WTC11 (cell line): ENCODE measurements at places on chromosomes 13 and 19. TPM values are rescaled to one million over a fixed set of nuclear protein-coding genes. Genes with fewer than 3 reads are reported as not detected.

DNA sequence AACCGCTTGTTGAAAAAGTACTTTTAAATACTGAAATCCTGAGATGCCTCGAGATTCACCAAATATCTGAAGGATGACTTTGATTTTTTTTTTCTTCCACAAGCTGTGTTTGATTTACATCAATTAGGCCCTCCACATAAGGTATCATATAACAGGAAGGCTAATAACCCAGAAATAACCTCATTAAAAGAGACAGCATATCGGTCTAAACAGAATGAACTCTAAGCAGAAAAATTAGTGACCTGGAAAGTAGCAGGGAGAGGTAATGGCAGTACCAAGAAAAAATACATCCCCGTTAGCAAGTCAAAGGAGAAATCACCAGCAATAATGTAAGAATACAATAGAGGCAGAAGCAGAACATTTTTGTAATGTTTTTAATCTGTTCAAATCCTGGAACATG is 452.4 kb upstream of the TSHZ3 start:
- no peak for DNase-seq

DNA sequence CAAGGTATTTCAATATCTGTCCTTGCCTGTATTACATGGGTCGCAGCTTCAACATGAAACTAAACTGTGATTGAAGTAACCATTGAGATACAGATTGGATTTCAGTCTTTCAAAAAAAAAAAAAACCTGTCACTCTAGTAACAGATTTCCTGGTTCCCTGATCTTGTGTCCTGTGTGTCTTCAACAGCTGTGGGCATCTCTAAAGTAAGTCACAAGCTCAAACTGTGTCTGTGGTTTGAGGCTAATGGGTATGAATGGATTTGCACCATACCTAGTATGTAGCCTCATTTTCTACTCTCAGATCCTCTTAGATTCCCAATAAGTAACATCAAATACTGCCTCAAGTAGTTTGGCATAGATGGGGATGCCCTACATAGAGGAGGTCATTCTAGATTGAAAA is 300.1 kb downstream of the COG6 start:
- no peak for DNase-seq

- peak; percentile 61 for DNase-seq
Observed at GRCh38 chr19:2426611-2427428, 566 bp downstream of the TIMM13 start.

DNA sequence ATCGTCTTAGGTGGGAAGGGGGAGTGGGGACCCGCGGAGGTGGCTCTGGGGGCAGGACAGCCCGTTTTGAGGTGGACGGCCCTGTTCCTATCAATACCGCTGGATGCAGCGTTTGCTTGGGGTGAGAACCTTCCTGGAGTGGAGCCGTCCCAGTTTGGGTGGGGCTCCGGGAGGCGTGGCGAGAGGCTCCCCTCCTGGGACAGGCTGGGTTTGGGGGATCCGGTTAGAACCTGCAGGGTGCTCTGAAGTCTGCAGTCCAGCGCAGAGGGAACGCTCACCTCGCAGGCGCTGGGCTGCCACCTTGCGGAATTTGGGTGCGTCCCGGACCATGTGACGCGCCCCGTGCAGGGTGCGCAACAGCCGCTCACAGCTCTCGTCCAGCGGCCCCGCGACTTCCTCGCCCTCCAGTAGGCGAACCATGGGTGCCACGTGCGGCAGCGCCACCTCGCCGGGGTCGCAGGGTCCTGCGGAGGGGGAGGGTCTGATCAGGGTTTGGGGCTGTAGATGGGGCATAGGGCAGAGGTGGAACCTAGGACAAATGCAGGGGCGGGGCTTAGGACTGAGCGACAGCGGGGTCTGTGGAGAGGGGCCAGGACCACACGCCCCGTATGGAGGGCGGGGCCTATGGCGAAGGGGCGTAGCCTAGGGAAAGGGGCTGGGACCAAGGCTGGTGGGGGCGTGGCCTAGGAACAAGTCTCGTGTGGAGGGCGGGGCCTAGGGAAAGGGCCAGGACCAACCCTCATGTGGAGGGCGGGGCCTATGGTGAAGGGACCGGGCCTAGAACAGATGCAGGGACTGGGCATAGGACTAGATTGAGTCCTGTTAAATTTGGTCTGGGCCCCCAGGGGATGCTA is 13.8 kb downstream of the SH2D3A start:
- DNase-seq, result peak; percentile 99

The PRKD2 gene
- 78.5 to 100 TPM (median 81.5 TPM) in 3 replicates for total RNA-seq

The CEACAM8 gene
- total RNA-seq, result not detected in 3 replicates
